HEK293T (cell line): ENCODE measurements at places on chromosomes 4 and X.

GRCh38 chr4:105624530-105624929 lies 72.1 kb downstream of the ARHGEF38 start:
- DNase-seq, result no peak

GRCh38 chr4:172786039-172786792 lies 382.4 kb upstream of the GALNT7 start:
- DNase-seq, result no peak

DNA sequence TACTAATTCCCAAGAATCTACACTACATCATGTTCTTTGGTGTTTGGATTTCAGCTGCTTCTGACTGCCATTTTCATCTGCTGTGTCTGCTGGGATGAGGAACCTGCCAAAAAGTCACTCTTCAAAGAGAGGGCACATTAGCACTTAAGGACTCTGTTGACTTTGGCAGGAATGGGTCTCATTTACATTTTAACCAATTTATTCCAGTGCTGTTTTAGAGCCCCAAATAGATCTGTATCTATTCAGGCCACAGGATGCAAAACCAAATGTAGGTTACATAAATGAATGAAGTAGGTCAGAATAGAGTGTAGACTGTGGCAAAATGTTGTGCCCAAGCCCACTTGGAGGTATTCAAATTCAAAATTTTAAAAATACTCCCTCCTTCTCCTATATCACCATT lies 14.4 kb downstream of the TXK start:
- no peak for DNase-seq

- no peak for DNase-seq
Observed at GRCh38 chr4:67883458-67883857, 344 bp downstream of the TMPRSS11D start.

GRCh38 chrX:96721354-96721753 lies 36.7 kb downstream of the DIAPH2 start:
- no peak for DNase-seq

DNA sequence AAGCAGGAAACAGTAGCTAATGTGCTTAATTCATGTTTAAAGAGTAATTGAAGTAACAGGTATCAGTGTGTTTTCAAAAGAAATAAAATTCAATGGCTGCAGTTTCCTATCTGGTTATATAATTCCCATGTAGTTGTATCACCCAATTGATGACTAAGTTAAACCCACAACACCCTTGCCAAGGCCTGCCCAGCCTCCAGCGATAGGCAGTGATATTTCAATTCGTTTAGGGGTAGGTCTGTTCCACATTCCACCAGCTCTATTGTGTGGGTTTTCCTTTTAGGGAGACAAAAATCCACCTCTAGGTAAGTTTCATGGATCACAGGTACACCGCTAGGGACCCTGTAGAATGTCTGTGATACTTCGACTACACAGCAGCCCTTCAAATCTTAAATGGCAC lies 24.7 kb upstream of the MXRA5 start:
- no peak for DNase-seq

GRCh38 chr4:118972167-118972566 lies 83.5 kb downstream of the SYNPO2 start:
- no peak for DNase-seq

DNA sequence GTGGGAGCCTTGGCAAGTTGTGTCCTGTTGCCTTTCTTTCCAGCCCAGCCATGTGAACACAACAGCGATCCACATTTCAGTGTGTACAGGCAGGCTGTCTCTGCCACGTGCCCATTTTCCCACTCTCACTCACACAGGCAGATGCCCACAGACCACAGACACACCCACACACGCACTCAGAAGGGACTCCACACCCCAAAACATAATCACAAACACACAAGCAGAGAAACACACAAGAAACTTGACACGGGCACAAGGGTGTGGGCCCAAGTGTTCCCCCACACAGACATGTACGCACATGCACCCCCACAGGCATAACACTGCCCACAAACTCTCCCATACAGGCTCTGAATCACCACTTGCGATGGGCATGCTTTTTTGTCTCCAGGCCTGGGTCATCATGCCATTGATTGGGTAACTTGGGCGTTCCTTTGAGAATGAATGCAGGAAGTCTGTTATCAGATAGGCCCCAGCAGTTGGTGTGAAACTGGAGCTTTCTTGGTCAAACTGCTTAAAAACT lies 84.3 kb downstream of the NBDY start:
- no peak for DNase-seq

DNA sequence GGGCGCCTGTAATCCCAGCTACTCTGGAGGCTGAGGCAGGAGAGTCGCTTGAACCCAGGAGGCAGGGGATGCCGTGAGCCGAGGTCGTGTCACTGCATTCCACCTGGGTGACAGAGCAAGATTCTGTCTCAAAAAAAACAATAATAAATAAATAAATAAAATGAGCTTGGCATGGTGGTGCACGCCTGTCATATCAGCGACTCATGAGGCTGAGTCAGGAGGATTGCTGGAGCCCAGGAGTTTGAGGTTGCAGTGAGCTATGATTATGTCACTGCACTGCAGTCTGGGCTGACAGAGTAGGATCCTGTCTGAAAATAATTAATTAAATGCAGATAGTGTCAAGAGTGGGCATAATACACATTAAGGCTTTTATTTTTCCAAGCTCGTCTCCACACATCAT lies 77.5 kb downstream of the DHRSX start:
- no peak for DNase-seq

- DNase-seq, result no peak
Observed at GRCh38 chr4:95889662-95890061, 49.8 kb downstream of the PDHA2 start.

- no peak for DNase-seq
Observed at GRCh38 chr4:86096373-86096772, 263.5 kb downstream of the MAPK10 start.

- no peak for DNase-seq
Observed at GRCh38 chr4:105193536-105193935, 46.9 kb downstream of the TET2 start.

GRCh38 chrX:39196192-39197102 lies 395.2 kb downstream of the MID1IP1 start:
- no peak for DNase-seq

DNA sequence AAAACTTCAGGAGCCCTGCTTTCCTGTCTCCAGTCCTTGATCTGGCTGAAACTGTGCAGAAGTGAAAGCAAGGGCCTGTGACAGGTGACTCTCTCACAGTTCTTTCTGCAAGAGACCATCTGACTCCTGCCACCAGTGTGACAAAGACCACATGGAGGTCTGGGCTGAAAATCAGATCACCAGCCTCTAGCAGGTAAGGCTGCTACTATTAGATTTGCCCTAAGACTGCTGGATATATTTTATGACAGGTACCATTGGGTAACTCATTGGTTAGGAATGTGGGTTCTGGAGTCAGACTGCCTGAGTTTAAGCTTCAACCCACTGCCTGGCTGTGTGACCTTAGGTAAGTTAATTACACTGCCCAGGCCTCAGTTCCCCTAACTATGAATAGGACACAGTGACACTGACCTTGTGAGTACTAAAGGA lies 163.3 kb upstream of the SLC7A11 start:
- no peak for DNase-seq

DNA sequence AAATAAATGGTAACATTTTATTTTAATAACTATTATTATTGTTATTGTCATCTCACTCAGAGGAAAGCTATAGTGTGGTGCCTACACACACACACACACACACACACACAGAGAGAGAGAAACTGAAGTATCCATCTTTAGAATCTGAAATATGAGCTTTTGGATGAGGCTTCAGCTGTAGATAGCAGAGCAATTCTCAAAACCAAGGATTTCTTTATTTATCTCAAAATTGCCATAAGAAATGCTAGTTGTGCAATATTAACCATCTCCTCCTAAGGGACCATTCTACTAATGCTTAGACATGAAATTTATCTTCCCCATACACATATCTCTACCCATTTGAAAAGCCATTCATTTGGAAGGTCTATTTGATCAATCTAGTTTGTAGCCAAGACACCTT lies 50.1 kb upstream of the SGMS2 start:
- no peak for DNase-seq

DNA sequence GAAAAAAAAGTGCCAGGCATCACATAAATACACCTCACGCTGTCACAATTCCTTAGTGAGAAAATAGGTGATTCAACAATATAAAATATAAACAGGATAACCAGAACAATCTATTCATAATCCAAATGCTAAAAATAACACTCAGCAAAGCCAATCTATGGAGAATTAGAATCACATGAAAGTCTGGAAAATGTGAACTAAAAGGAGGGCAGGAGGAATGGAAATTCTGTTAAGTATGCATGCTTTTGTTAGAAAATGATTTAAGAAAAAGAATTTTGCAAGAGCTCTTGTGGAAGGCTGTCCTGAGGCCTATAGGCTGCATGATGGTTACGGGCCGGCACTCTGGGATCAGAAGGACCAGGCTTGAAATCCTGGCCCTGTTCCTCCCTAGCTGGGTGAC lies 70.6 kb upstream of the PROM1 start:
- DNase-seq, result no peak

DNA sequence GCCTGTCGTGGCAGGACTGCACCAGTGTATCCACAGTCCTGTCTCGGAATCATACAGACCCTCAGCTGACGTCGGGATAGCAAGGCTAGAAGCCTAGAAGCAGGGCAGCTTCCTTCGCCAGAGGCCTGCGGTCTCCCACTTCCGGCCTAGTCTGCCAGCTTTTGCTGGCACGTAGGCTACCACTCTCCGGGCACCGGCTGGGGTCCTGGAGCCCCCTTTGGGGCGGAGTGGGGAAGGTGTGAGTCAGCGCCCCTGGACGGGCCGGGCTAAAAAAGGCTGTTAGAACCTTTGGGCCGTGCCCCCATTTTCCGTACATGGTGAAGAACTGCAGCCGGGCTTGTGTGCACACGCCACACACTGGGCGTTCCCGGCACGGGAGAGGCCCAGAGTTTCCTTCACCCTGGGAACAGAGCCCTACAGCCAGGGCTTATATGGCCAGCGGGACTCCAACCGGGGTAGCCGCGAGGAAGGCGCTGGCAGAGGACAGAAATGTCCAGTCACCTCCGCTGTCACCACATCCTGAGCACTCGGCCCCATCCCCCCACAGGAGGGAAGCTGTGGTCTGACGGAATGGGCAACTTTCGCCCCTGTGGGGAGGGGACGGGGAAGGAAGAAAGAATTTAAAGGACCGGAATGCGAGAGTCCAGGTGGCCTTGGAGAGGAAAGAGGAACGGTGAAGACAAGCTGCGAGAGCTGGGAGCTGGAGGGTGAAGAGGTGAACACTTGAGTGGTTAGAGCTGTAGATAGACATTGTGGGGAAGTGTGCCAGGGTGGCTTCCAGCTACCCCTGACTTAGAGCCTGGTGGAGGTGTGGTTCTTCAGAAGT lies 4.6 kb downstream of the MAGIX start:
- no peak for DNase-seq

GRCh38 chr4:185513489-185514181 lies 21.7 kb downstream of the PDLIM3 start:
- no peak for DNase-seq

GRCh38 chr4:183286590-183287308 lies 33.3 kb downstream of the CLDN22 start:
- DNase-seq, result no peak

- DNase-seq, result no peak
Observed at GRCh38 chr4:118277243-118277642, 75.6 kb downstream of the PRSS12 start.

DNA sequence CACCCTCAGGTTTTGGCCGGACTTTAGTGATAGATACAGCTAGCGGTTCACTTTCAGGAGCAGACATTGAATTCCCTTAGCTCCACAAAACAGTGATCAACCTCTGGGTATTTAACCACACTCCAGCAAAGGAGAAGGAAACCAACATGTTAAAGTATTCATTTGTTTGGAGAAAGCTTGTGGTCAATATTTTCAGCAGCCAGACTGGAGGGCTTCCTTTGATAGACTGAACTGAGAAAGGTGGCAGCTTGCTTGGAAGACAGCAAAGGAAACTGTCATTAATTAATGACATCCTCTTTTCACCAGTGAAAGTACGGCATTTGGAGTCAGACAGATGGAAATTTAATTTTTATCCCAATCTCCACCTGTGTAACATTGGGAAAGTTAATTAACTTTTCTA lies 289.1 kb upstream of the CLNK start:
- DNase-seq, result no peak

GRCh38 chr4:25449688-25450087 lies 72.6 kb downstream of the ANAPC4 start:
- no peak for DNase-seq

GRCh38 chr4:149754526-149754925 lies 61.1 kb downstream of the IQCM start:
- DNase-seq, result no peak

GRCh38 chr4:10333942-10334341 lies 123.3 kb downstream of the ZNF518B start:
- no peak for DNase-seq

- DNase-seq, result no peak
Observed at GRCh38 chr4:8696369-8697127, 104.0 kb downstream of the CPZ start.

GRCh38 chrX:5632061-5632614 lies 596.5 kb downstream of the NLGN4X start:
- no peak for DNase-seq

- no peak for DNase-seq
Observed at GRCh38 chr4:109128589-109128988, 173.9 kb downstream of the COL25A1 start.

DNA sequence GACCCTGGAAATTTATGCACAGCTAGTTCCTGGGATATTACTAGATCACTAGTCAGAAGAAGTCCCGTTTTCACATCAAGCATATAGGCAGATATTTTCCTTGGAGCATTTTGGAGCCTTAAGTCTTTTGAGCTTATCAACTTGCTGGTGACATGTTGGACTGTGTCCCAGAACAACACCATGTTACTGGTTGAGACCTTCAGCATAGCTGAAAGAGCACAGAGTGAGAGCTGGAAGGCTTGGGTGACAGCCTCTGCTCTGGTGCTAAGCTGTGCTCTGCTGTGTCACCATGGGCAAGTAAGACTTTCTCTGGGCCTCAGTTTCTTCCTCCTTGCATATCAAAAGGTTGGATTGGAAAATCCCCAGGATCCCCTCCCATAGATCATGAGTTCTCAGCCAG lies 116.6 kb upstream of the FRMPD4 start:
- no peak for DNase-seq

DNA sequence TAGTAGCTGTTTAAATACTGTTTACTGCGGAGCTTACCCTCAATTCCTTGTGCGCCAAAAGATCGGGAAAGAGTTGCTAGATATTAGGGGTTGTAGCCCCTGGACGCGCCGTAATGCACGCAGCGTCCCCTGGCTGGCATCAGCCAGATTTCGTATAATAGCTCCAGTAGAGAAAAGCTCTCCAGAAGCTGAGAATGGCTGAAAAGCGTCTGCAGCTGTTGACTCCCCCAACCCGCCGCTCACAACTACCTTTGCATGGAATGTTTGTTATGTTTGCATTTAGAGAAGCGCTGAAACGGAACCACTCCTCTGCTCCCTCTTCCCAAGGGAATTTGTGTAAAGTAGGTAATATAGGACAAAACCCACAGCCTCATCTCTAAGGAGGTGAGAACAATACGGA lies 3.7 kb downstream of the DOCK11 start:
- DNase-seq, result no peak

GRCh38 chr4:75686346-75686745 lies 13.1 kb upstream of the G3BP2 start:
- DNase-seq, result no peak

GRCh38 chr4:86302251-86302650 lies 57.6 kb downstream of the MAPK10 start:
- DNase-seq, result no peak
